ENCODE measurements at places on chromosomes 13 and 19. TPM values are rescaled to one million over a fixed set of nuclear protein-coding genes. Genes with fewer than 3 reads are reported as not detected.

Gene ATP4B
- total RNA-seq, result 0.85 TPM

Gene ZNF443
- 3.4 TPM for total RNA-seq

Gene FGF22
- total RNA-seq, result 0.56 TPM

DNA sequence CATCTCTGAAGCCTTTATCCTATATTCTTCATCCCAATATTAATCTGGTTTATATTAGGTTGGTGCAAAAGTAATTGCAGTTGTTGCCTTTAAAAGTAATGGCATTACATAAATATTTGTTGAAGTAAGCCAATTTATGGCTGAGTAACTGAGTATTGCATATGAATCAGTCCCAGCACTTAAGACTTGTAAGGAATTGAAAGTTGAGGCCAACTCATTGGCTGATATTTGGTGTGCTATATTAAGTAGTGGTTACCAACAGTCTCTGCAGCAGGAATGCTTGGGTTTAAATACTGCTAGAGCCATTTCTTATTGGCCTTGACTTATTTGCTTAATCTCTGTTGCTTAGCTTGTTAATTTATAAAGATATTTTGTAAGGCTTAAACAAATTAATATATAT is 460.7 kb downstream of the GPC6 start:
- H3K4me3 ChIP-seq, result no peak overlapping the region
- H3K36me3 ChIP-seq, result no peaks in the 10 kb centered on the region
- DNase-seq, result no peak

GRCh38 chr13:69296130-69296529 is 811.5 kb upstream of the ATXN8OS start:
- no peaks in the 10 kb centered on the region for H3K27me3 ChIP-seq
- H3K4me1 ChIP-seq, result no peaks in the 10 kb centered on the region
- no peak overlapping the region for H3K27ac ChIP-seq
- H3K36me3 ChIP-seq, result no peaks in the 10 kb centered on the region
- no peak for DNase-seq

DNA sequence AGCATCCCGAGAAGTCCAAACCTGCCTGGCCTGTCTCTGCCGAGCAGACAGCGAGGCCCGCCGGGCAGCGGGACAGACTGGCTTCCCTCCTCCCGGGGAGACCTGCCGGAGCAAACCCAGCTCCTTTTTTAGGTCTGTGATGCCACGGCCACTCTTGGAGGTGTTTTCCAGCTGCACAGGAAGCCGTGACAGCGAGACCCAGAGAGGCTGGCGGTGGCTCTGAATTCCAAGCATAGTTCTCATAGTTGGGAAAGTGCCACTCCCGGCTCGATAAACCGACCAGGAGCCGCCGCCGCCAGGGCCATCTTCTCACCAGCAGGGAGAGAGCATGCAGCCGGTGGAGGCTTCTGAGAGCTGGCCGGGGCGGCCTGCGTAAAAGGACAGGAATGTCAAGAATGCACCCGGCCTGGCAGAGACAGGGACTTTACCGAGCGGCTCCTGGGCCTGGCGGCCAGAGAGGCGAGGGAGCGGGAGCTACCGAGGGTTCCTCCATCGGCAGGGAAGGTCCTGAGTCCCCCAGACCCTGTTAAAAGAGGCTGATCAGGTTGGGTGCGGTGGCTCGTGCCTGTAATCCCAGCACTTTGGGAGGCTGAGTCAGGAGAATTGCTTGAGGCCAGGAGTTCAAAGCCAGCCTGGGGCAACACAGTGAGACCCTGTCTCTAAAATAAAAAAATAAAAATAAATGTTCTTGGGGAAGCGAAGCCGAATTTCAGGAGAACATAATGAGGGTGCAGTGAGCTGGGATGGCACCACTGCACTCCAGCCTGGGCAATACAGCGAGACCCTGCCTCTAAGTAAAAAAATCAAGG is 64.9 kb downstream of the GADD45B start:
- DNase-seq, result peak; percentile 75
- peak overlapping the region; percentile 55 for H3K4me3 ChIP-seq
- H3K4me1 ChIP-seq, result peaks cover 58% of the 10 kb centered on the region
- no peaks in the 10 kb centered on the region for H3K36me3 ChIP-seq

GRCh38 chr13:44219577-44220548 is 153.8 kb upstream of the SERP2 start:
- DNase-seq, result no peak
- no peak overlapping the region for H3K4me3 ChIP-seq
- H3K27ac ChIP-seq, result peak overlapping the region; percentile 45

- no peaks in the 10 kb centered on the region for H3K36me3 ChIP-seq
- no peaks in the 10 kb centered on the region for H3K4me1 ChIP-seq
- no peak overlapping the region for H3K4me3 ChIP-seq
These were observed 274.3 kb downstream of the FGF9 start for GRCh38 chr13:21945195-21945594.

DNA sequence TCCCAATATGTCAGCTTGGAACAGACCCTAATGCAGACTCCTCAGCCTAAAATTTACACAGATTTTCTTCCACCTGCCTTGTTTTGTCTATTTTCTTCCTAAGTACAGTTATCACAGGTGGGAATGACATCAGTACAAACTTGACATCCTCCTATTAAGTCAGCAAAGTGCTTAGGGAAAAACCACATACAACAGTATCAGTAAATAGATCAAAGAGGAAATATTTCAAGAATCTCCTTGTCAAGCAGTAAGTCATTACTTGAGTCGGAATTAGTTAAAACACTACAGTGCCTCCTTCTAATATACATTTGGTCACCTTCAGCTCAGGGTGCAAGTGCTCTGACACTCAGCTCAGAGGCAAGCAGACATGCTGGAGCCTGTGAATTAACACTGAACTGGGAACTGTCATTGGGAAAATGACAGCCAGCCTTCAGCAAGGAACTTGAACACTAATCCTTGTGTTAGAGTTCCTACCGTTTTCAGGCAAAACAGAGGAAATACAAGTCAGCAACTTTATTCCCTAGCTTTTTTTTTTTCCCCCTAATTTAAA is 394.3 kb upstream of the HTR2A start:
- no peak for DNase-seq
- H3K4me3 ChIP-seq, result no peak overlapping the region
- H3K27ac ChIP-seq, result no peak overlapping the region

DNA sequence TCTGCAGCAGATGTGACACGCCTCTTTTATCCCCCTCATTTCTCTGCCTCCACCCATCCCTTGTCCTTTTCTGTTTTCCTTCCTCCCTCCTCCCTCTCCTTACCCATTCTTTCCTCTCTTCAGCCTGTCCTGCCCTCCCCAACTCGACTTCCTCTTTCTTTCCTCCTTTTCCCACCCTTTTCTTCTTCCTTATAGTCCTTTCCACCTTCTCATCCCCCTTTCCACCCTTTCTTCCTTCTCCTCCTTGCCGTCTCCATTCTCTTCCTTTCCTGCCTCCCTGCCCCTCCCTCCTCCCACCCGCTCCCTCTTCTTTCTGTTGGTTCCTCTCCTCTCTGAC is 688 bp upstream of the ZNF71 start:
- H3K4me1 ChIP-seq, result peaks cover 9% of the 10 kb centered on the region
- H3K4me3 ChIP-seq, result peak overlapping the region; percentile 93
- no peak overlapping the region for H3K27ac ChIP-seq
- DNase-seq, result no peak

GRCh38 chr19:46372901-46373490 is 26.1 kb downstream of the PPP5C start:
- peaks cover 39% of the 10 kb centered on the region for H3K4me1 ChIP-seq
- DNase-seq, result no peak
- H3K27me3 ChIP-seq, result no peaks in the 10 kb centered on the region
- H3K36me3 ChIP-seq, result peaks cover 15% of the 10 kb centered on the region
- H3K4me3 ChIP-seq, result peak overlapping the region; percentile 37

- no peaks in the 10 kb centered on the region for H3K27me3 ChIP-seq
- no peaks in the 10 kb centered on the region for H3K36me3 ChIP-seq
- H3K27ac ChIP-seq, result no peak overlapping the region
- no peak overlapping the region for H3K4me3 ChIP-seq
- no peak for DNase-seq
These were observed 5.3 kb downstream of the RASIP1 start for GRCh38 chr19:48735031-48735615.

DNA sequence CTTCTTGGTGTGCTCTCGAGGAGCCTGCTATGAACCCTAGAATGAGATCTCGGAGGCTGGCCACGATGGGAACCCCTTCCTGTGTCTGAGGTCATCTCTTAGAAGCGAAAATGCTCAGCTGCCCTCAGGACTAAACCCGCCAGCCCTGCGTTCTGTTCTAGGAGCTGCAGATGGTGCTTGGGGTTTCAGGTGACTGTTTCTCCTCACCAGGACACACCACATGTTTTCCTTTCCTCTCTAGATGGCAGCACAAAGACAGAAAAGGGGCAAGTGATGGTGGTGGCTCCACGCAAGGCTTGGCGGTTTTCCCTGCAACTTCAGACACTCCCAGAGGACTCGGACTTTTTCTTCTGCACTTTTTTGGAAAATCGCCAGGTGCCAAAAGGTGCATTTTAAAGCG is 60.1 kb downstream of the RNASEH2B start:
- H3K4me3 ChIP-seq, result no peak overlapping the region
- H3K27ac ChIP-seq, result no peak overlapping the region
- H3K4me1 ChIP-seq, result no peaks in the 10 kb centered on the region
- no peaks in the 10 kb centered on the region for H3K27me3 ChIP-seq
- peaks cover 2% of the 10 kb centered on the region for H3K36me3 ChIP-seq

DNA sequence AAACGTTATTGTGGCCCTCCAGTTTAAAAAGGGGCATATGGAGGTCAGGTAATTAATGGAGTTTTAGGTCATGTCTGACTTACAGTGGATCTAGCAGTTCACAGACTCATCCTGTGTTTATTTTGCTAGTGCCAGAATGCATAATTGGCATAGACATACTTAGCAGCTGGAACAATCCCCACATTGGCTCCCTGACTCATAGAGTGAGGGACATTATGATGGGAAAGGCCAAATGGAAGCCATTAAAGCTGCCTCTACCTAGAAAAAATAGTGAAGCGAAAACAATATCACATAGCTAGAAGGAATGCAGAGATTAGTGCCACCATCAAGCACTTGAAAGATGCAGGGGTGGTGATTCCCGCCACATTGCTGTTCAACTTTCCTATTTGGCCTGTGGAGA is 610.7 kb downstream of the SLITRK5 start:
- H3K27me3 ChIP-seq, result no peaks in the 10 kb centered on the region
- no peaks in the 10 kb centered on the region for H3K36me3 ChIP-seq
- H3K4me3 ChIP-seq, result no peak overlapping the region
- H3K27ac ChIP-seq, result no peak overlapping the region
- no peaks in the 10 kb centered on the region for H3K4me1 ChIP-seq
- DNase-seq, result no peak

DNA sequence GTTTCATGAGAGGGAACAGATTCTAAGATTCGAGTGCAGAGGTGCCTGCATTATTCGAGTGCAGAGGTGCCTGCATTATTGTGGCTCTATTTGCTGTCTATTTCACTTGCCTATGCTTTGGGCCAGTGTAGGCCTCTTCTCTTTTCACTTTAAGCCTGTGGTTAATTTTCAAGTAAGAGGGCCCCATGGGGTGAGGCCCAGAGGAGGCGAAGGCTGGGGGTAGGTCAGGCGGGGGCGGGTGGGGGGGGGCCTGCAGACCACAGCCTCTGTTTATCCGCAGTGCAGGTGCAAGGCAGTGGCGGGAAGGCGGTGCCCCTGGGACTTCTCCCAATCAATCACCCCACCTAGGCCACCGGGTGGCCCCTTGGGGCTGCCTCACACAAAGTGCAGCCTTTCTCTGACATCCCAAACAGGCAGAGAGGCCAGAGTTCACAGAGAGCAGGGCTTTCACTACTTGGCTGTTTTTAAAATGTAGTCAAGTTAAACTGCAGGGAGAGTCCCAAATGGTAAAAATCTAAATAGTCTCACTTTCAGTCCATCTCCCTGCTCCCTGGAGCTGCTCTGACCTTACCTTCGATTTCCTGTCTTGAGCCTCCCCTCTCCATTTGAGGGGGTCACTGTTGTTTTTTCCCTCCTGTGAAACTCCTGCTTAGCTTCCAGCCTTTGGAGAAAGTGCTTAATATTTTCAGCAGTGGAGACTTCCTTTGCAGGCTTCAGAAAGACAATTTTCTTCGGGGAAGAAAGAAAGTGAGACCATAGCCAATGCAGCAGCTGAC is 249.0 kb downstream of the DLEU7 start:
- H3K27ac ChIP-seq, result no peak overlapping the region
- no peak for DNase-seq
- peaks cover 3% of the 10 kb centered on the region for H3K4me1 ChIP-seq
- no peaks in the 10 kb centered on the region for H3K36me3 ChIP-seq
- no peak overlapping the region for H3K4me3 ChIP-seq

DNA sequence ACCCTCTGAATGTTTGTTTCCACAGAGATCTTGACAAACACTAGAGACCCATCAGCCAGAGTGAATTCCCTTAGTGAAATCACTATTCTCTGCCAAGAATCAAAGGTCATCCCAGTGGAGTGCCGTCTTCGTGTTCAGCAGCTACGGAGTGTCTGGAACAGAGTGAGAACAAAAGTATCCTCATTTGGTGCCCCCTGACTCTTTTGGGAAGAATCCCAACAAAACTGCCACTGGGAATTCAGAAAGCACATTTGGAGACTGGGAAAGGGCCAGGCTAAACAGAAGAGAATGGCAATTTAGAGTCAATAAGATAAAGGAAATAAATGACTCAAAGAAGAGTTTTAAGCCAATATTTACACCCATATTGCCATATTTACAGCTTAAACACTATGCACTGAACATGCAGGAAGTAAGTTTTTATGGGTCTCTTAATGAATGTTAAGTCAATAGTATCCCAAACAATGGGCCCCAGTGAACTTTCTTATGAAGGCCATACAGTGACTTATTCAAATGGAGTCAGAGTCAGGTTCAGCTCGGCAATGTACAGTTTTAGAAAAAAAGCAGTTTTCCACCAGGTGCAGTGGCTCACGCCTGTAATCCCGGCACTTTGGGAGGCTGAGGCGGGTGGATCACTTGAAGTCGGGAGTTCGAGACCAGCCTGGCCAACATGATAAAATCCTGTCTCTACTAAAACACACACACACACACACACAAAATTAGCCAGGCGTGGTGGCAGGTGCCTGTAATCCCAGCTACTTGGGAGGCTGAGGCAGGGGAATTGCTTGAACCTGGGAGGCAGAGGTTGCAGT is 392.6 kb downstream of the KLF5 start:
- peaks cover 8% of the 10 kb centered on the region for H3K4me1 ChIP-seq
- H3K36me3 ChIP-seq, result no peaks in the 10 kb centered on the region
- no peak overlapping the region for H3K4me3 ChIP-seq
- H3K27ac ChIP-seq, result no peak overlapping the region
- H3K27me3 ChIP-seq, result no peaks in the 10 kb centered on the region
- no peak for DNase-seq

- H3K27me3 ChIP-seq, result no peaks in the 10 kb centered on the region
- DNase-seq, result no peak
- H3K27ac ChIP-seq, result no peak overlapping the region
- peaks cover 4% of the 10 kb centered on the region for H3K4me1 ChIP-seq
These were observed 24.3 kb downstream of the C13orf46 start for GRCh38 chr13:113949546-113949945.
